ENCODE measurements at places on chromosomes 2 and 18. TPM values are rescaled to one million over a fixed set of nuclear protein-coding genes. Genes with fewer than 3 reads are reported as not detected.

DNA sequence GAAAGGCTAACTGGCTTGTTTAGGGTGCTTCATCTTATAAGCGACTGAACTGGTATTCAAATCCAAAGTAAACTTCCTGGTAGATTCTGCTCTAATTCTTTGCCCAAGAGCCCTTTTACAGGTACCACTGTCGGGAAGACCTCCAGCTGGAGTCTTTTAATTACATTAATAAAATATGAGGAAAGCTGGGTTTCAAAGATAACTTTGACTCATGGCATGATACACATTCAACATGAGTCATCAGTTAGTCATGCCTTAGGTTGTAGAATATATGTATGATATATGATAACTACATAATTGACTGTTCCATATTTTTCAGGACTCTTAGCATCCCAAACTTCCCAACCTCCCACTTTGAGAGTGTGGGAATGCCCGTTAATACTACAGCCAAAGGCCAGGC, 32.3 kb downstream of the ZCCHC2 start:
- DNase-seq, result no peak

DNA sequence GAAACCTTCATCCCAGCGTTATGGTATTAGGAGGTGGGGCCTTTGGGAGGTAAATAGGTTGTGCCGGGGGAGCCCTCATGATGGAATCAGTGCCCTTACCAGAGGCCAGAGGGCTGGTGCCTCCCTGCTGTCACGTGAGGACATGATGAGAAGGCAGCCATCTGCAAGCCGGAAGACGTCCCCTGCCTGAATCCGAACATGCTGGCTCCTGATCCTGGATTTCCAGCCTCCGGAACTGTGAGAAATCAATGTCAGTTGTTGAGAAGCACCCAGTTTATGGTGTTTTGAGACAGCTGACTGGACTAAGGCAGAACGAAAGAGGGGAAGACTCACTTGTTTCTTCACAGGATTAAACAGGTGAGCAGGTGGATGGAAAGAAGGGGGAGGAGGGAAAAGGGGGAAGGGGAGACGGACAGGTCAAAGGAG, 13.0 kb upstream of the KLF11 start:
- DNase-seq, result no peak

DNA sequence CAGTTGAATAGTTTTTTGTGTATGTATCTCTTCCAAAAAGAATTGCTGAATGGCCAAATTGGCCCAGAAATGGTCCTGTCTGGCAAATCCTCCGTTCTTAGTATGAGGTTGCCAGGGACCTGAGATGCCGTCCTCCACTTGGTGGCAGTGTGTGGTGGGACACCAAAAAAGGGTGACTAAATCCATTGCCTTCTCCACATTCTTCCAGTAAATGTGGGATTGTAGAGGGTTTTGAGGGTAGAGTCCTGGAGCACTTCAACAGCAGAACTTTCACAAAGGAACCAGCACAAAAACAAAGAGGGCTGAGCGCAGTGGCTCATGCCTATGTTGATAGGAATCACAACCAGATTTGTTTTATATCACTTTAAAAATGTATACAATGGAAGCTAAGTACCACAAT, 199.9 kb downstream of the BCL2 start:
- DNase-seq, result no peak

DNA sequence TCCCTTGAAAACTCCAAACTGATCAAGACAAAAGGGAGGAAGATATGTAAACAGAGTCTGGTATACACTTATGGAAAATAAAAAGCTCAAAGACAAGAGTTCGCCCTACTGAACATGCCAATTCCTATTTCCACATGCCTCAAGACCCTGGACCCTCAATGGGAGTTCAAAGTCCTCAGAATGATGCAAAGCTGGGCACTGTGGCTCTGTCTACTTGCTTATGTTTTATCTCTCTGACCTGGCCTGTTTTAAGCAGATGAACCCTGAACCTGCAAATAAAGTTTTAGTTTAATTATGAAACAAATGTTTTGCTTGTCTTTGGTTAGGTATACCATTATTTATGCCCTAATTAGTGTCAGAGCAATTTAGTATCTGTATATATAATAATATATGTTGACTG, 22.6 kb downstream of the NR4A2 start:
- DNase-seq, result no peak

GRCh38 chr2:16244153-16244965, 304.0 kb downstream of the MYCN start:
- DNase-seq, result no peak

GRCh38 chr18:408367-408766, 92.1 kb downstream of the COLEC12 start:
- DNase-seq, result no peak

- DNase-seq, result no peak
Measured at GRCh38 chr2:64063454-64063853, 44.2 kb upstream of the VPS54 start.

GRCh38 chr18:60007661-60008060, 107.9 kb downstream of the PMAIP1 start:
- no peak for DNase-seq

- no peak for DNase-seq
Measured at GRCh38 chr18:7023581-7023980, 94.0 kb downstream of the LAMA1 start.

DNA sequence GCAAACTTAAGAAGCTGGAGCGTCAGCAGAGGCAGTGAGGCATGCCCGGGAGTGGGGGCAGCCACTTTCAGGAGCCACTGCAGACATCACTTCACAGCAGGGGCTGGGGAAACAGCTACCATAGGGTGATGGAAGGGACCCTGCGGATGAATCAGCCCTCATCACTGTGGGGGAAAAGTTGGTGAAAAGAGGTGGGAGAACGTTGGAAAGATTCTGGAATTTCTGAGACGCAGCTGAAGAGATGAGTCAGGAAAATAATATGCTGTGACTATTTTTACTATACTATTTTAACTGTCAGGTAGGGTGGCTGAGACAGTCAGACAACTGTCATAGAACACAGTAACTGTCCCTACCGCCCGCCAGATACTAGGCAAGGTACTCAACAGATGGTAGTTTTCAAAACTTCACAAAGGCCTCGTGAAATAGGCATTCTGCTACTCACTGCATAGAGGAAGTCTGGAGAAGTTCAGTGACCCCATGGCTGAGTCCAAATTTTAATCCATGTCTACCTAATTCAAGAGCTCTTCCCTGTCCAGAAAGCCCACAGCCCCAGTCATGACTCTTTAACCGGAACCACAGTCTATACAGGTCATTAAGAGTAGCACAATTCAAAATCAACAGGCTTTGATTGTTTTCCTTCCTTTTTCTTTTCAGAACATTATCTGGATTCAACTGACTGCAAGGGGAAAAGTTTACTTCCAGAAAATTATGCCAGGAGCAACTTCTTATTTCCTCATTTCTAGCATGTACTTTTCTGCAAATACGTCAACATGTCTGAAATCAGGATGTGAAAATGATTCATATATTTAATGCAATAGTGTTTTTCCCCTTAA, 39.3 kb upstream of the EPB41L3 start:
- no peak for DNase-seq

The IL1RL2 gene
- 0.31 TPM for total RNA-seq

The ALPI gene
- total RNA-seq, result not detected

The SKA1 gene
- 1.2 TPM for total RNA-seq

Data from omental fat pad (tissue), 4 donors.